ENCODE measurements at places on chromosomes 6 and 20.

DNA sequence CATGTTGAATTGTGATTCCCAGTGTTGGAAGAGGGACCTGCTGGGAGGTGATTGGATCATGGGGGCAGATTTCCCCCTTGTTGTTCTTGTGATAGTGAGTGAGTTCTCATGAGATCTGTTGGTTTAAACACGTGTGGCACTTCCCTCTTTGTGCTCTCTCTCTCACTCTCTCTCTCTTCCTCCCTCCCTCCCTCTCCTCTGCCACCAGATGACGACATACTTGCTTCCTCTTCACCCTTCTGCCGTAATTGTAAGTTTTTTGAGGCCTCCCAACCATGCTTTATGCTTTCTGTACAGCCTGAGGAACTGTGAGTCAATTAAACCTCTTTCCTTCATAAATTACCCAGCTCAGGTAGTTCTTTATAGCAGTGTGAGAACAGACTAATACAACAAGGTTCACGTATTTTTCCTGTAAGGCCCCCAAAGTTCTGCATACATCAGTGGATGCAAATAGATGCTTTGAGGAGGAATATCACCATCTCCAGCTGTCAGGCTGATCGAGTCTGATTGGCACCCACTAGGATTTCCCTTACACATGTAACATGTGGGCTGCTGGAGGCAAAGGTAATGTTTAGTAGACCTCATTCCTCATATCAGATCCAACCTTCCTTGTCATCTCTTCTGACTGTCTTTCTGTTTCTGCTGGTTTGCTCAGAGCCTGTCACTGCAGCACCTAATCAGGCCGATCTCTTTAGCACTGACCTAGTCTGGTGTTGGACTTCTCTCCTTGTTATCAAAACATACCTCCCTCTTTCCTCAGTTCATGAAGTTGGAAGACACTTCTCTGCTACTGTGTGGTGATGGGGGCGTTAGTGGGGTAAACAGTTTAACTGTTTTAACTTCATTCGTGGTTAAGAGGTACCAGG, 54.3 kb upstream of the BACH2 start:
- peak; percentile 25 for DNase-seq

GRCh38 chr6:7047966-7048365, 59.8 kb upstream of the RREB1 start:
- DNase-seq = no peak

- DNase-seq = no peak
These were observed 249.5 kb upstream of the SULF2 start for GRCh38 chr20:48034751-48035150.

DNA sequence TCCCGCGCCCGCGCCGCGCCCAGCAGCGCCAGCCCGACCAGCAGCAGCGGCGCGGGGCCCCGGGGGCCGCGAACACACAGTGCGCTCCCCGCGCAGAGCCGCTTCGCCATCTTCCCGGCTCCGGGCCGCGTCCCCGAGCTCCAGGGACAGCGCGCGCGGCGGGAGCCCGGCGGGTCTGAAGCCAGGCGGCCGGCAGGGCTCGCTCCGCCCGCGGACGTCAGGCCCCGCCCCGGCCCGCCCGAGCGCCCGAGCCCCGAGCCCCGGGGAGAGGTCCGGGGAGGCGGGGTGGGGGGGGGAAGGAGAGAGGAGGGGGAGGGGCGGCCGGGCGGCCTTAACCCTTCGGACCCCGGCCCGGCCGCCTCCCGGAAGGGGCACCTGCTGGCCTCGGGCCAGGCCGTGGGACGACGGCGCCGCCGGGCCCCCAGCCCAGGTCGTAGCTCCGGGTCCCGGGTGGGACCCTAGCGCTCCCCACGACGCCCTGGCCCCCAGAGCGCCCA, at the start of gene LAMA5:
Gene LAMA5 (minus strand): TSS at position 177 of the 497 bp plus-strand sequence. CDS start 67 bp downstream, at position 110.
- DNase-seq = no peak

- DNase-seq = no peak
These were observed 4.9 kb upstream of the FAM83C start for GRCh38 chr20:35297155-35297554.

DNA sequence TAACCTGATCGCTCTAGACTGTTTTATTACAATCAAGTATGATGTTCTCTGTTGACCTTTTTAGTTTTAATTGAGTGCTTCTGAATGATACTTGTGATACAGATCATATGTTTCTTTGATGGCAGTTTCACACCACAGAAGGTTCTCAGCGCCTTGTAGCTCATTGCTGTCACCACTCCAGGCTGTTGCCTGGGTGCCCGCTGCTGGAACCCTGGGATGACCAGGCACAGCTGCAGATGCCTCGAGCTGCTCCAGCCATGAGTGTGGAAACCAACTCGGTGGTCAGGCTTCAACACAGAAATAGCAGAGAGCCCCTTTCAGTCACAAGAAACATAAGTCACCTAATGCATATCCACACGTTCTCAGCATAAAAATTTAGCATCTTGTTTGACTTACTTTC, 112.7 kb downstream of the RPP40 start:
- no peak for DNase-seq

GRCh38 chr6:1244941-1245340, 67.0 kb upstream of the FOXQ1 start:
- no peak for DNase-seq

DNA sequence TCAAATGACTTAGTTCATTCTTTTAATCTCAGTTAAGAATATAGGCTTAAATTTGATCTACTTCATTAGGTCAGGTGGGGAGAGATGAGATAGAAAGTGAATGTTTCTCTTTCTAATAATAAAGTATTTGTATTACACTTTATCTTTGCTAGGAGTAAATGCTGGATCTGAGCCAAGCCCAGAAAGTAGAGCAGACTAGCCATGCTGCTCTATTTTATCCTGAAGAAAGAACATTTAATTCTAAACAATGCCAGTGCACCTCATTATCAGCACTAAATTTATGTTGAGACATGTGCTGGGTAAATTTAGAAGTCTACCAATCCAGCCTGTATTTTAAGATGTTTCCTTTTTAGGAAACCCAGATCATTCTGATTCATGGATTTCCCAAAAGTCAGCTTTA, 43.5 kb downstream of the AKIRIN2 start:
- no peak for DNase-seq

DNA sequence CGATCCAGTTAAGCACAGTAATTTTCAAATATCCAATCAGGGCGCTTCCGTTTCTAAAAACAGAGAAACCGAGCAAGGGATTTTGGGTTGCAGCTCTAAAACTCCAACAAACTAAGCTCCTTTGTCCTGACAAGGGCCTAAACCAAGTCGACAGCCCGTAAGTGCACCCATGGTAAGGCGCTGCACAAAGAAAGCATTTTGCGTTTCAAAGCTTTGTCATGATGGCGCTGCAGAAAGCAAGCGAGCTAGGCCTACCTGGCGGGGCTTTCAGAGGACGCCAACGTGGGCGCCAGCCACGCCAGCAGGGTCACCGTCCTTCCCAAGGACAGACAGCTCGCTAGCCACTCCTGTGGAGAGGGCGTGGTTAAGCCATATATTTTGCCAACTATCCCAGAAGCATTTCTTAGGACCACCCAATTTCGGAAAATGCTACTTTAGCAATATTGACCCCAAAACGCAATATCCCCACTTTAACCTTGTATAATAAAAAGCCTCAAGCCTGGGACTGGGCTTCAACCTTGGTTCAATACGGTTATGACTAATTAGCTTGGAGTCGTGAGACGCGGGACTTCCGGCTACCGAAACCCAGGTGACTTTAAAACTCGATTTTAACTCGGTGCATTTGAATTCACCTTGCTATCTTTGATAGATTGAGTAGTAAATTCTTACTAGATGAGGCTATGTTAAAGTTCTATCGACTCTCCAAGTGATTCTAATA, 53.8 kb downstream of the TRIM38 start:
- no peak for DNase-seq

- no peak for DNase-seq
These were observed 111.3 kb downstream of the ADAT2 start for GRCh38 chr6:143339223-143339622.

DNA sequence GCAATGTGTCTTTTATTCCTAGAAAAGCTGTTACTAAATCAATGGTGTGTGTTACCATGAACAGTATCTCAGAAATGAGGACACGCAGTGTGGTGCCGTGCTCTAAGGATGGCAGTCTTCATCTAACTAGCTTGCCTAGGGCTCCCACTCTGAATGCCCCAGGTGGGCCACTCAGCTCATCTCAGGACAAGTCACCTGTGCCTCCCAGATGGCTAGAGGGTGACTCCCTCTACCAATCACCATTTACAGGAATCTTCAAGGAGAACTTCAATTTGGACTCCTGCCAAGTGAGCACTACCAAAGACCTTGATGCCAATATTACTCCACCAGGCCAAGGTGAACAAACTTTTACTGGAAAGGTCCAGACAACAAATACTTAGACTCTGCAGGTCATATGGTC, 202.8 kb upstream of the FOXQ1 start:
- no peak for DNase-seq

Data from pons (tissue), 1 donor.